ENCODE measurements at places on chromosomes 1 and 21.
A peak's percentile ranks its signal among the peaks of the same experiment; 100 is the strongest.

DNA sequence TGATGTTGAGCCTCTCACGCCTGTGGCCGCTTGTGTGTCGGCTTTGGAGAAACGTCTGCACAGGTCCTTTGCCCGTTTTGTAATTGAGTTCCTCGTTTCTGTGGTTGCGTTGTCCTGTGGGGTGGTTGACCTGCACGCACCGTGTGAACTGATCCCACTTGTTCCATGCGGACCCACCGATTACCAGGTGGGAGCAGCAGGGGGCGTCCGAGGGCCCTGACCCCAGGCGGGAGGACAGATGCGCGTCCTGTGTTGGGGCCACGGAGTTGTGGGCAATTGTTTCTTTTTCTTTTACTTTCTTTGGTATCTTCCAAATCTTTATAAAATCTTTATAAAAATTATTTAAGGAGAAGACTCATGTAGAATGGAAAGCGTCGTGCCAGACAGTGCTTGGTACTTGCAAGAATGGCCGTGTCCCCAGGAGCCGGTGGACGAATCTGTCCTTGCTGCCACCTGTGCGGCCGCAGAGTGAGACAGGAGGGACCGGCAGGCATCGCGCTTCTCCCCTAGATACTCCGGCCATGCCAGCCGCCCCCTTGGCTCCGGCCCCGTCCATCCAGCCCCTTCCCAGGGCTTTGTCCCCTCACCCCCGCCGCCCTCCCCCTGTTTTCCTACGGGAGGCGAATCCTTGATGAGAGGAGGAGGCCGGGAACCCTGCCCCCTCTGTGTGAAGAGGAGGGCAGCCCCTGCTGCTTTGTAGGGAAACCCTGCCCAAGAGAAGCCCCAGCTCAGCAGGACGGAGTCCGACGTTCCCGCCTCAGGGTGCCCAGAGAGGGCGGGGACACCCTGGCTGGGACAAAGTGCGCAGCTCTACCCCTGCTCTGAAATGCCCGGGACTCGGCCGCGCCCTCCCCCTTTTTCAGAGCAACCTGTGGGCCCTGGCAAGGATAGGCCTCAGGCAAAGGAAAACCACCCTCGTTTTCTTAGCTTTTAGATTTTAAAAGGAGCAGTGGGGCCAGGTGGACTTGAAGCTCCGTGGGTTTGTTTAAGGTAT, 41.7 kb downstream of the PRKCZ start:
- no peak for DNase-seq

DNA sequence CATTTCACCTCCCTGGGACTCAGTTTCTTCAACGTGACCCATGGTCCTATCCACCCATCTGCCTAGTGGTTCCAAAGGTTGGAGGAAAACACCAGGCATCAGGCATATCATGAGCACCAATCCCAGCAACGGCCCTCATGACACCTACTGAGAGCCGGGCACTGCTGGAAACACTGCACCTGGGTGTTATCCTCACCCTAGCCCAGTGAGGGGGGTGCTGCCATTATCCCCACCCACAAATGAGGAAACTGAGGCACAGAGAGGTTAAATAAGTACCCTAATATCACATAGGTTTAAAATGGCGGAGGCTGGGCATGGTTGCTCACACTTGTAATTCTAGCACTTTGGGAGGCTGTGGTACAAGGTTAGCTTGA, 206.9 kb downstream of the MATN1 start:
- no peak for DNase-seq

DNA sequence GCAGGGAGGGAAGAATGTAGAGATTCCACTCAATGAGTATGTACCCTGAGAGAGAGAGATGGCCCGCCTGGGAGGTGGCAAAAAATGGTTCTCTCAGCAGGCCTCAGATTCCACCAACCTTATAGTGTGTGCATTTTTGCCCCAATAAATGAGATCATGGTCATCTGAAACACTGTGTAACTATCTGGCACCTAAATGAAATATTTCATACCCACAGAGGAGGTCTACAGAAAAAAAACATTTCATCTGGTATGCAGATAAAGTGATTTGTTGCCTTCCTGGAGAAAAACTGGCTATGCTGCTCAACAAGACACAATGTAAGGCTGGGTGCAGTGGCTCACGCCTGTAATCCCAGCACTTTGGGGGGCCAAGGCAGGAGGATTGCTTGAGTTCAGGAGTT, 4.9 kb downstream of the TMCO2 start:
- no peak for DNase-seq

- DNase-seq = no peak
Observed at GRCh38 chr1:62377043-62377562, 57.9 kb upstream of the KANK4 start.

DNA sequence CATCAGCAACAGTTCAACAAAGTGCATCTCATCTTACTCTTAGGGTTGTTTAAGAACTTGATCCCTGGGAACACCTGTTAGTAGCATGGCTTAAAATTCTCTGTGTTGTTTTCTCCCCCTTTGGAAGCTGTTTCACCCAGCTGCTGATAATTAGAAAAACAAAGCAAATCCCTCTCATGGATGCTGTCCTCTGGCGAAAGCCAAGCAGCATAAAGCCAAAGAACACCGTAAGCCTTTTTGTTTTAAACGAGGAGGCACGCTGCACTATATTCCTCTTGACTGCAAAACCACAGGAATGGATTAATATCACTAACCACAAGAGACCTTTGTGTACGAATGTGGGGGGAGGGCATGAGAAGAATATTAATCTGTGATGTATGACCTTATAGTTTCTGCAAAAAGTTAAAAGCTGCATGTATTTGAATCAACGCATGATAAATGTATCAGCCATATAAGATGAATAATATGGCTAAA, 923.2 kb downstream of the LTN1 start:
- DNase-seq = no peak

DNA sequence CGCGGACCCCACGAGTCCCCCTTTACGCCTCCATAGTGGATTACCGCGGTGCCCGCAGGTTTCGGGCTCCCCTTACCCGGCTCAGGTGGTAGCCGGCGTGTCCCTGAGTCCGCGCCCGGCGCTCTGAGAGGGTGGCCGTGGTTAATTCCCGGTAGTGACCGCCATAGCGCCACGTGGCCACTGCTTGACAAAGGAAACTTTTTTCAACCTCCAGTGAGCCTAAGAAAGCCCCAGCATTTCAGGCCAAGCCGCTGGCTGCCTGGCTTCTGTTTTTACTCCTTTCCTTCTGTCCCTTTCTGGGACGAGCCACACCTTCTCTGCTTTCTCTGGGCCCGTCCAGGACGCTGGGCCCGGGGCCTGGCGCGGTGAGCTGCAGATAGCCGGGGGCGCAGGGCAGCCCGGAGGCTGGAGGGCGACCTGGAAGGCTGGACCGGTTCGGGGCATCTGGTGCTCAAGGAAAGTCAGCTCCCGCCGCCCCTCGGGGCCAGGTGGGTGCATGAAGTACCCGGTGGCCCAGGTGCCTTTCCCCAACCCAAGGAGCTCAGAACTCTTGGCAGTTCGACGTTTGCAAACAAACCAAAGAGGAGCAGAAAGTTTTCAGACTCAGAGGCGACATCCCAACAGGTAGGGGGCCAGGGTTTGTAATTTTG, 540 bp upstream of the C1orf198 start:
- peak; percentile 39 for DNase-seq

- DNase-seq = no peak
Observed at GRCh38 chr1:15820478-15820877, 13.0 kb upstream of the UQCRHL start.

DNA sequence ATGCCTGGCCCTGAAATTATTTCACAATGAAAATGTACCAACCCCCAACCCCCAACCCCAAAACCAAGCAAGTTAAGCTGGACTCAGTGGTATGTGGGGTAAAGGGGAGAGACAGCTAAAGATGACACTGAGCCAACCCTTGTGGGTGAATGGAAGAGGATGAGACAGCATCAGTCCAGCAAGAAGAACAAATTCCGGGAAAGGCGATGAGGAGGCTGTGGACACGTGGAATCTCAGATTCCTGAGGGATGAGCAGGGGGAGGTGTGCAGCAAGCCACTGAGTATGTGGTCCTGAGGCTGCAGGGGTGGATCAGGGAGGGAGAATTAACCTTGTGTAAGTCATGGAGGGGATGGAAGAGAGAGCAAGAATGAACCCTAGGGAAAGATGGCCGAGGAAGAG, 14.4 kb upstream of the ZNF362 start:
- no peak for DNase-seq

GRCh38 chr21:46323227-46323709, 402 bp downstream of the C21orf58 start:
- no peak for DNase-seq

GRCh38 chr1:5727191-5727590, 265.0 kb downstream of the NPHP4 start:
- DNase-seq = no peak

DNA sequence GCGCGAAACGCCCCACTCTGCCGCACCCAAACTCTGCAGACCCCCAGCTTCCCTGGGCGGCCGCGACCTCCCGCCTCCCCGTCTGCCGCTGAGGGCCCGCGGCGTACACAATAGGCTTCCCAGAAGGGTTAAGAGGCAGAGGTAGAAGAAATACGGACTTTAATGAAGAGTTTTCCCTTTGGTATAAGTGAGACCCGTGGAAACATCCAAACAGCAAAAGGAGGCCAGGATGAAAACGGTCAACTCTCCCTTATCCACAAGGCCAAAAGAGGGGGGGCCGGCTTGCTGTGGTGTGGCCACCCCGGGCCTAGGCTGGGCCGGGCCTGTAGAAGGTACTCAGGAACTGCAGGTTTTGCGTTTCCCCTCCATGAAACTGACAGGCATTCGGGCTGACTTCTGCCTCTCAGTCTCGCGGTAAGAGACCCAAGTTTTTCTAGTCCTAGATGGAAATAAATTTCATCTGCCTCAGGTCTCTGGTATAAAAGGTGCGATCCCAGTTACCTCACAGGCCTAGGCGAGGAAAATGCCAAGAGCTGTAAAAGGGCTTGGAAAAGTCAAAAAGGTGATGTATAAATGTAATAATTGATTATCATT, 671 bp upstream of the PYGO2 start:
- peak; percentile 55 for DNase-seq

GRCh38 chr1:33175865-33176264, 6.0 kb downstream of the TRIM62 start:
- peak; percentile 65 for DNase-seq
